Stimulated activated CD8-positive, alpha-beta memory T cell treated with anti-CD3 and anti-CD28 coated beads, Interleukin-4, amount 100 ng/mL, for 48 hours (primary cell): ENCODE measurements at places on chromosomes 2 and 18.

DNA sequence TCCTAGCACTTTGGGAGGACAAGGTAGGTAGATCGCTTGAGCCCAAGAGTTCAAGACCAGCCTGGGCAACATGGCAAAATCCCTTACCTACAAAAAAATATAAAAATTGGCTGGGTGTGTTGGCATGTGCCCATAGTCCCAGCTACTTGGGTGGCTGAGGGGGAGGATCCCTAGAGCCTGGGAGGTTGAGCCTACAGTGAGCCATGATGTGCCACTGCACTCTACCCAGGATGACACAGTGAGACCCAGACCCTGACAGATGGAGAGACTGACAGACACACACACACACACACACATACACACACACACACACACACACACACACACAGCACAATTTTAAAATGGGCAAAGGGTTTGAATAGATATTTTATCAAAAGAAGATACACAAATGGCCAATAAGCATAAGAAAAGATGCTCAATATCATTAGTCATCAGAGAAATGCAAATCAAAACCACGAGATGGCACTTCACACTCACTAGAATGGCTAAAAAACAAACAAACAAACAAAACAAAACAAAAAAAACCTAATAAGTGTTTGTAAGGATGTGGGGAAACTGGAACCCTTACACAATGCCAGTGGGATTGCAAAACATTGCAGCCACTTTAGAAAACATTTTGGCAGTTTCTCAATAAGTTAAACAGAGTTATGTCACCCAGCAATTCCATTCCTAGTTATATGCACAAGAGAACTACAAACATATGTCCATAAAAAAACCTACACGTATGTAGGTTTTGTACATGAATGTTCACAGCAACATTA, 42.3 kb downstream of the BAZ2B start:
- DNase-seq, result no peak

- DNase-seq, result no peak
Observed at GRCh38 chr2:237996021-237996593, 29.3 kb downstream of the UBE2F start.

- DNase-seq, result no peak
Observed at GRCh38 chr18:24734058-24734457, 273.6 kb downstream of the HRH4 start.

- DNase-seq, result no peak
Observed at GRCh38 chr2:29295845-29296244, 180.6 kb downstream of the CLIP4 start.

GRCh38 chr2:2041256-2041824, 289.7 kb downstream of the MYT1L start:
- no peak for DNase-seq

DNA sequence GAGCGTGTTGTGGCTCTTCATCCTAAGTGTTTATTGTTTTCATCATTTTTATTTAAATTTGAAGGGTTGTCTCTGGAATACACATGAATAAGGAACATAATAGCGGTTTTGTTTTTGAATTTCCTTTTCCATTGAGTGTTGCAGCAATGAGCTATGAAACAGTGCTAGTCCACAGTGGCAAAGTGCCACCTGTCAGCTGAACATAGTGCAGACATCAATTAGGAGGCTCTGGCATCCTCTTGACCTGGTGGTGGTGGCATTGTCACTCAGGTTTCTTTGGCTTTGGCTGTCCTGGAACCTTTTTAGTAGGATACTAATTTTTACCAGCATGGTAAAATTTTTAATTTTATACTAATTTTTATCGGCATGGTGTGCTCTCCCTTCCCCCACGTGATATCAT, 63.2 kb downstream of the UGGT1 start:
- DNase-seq, result no peak

DNA sequence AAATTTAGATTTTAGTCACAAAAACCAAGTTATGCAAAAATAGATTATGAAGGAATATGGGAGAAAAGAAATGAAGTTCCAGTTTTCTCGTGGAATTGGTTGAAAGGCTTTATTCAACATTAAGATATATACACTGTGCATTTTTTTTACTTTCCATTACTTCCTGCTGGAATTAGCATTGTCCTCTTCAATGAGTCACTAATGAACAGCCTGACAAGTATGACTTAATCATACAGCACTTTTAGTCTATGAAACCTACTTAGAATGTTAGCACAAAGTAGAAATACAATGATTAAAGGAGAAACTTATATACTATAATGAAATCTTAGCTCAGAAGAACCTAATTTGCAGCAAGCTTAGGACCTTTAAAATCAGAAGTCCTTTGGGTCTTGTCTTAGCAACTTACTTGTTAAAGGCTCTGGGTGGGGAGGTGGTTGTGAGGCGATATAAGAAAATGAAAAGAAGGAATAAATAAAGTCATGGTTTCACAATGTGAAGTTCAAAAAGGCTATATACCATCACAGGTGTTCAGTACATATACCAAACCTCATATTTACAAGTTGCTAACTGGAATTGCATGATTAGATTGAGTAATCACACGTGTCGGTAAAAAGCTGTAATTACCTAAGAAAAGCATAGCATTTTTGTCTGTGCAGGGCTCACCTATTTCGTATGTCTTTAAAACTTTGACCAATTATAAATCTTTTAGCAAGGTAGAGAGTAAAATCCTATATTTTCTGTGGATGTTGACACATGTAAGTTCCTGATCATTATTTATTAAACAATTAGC, 236.8 kb downstream of the CAMKMT start:
- no peak for DNase-seq

DNA sequence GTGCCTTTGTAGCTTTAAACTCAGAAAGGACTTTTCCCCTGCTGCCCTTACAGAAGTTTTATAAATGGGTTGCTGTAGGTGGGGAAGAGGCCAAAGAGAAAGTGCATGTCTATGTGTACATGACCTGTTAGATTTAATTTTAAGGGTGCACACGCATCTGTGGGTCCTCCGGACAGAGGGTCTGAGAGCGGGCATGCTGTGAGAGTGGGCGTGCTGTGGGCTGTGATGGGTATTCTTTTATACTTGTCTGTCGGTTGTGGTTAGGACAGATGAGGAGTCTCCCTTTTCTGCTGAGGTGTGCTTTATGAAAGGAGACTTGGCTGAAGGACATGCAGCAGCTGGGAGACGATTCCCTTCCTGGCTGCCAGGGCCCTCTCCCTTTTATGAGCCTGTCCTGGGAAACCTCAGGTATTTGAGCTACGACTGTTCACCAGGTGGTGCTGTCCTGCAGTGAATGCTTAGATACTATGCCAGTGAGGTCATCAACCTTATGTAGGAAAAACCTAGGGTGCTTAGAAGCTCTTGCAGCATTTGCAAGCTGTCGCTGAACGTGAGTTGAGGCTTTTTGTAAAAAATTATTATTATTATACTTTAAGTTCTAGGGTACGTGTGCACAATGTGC, 67.5 kb downstream of the TANC1 start:
- DNase-seq, result no peak

DNA sequence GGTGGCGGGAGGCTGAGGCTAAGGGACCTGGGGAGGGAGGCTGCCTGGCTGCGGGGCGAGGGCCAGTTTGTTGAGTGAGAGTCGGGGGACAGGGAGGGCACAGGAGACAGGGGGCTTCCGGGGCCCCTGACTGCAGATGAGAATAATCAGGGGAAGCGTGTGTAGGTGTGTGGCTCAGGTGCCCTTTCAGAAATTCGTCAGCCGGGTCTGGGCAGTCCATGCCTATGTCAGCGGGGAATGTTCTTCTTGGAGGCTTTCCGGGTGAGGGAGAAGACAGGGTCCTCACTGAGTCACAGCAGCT, 52.3 kb upstream of the OTOF start:
- DNase-seq, result no peak

- no peak for DNase-seq
Observed at GRCh38 chr18:63422864-63423304, 608 bp upstream of the VPS4B start.

GRCh38 chr2:175728032-175728431, 274.0 kb downstream of the LNPK start:
- no peak for DNase-seq

GRCh38 chr2:12352889-12353288, 363.8 kb upstream of the TRIB2 start:
- DNase-seq, result no peak

DNA sequence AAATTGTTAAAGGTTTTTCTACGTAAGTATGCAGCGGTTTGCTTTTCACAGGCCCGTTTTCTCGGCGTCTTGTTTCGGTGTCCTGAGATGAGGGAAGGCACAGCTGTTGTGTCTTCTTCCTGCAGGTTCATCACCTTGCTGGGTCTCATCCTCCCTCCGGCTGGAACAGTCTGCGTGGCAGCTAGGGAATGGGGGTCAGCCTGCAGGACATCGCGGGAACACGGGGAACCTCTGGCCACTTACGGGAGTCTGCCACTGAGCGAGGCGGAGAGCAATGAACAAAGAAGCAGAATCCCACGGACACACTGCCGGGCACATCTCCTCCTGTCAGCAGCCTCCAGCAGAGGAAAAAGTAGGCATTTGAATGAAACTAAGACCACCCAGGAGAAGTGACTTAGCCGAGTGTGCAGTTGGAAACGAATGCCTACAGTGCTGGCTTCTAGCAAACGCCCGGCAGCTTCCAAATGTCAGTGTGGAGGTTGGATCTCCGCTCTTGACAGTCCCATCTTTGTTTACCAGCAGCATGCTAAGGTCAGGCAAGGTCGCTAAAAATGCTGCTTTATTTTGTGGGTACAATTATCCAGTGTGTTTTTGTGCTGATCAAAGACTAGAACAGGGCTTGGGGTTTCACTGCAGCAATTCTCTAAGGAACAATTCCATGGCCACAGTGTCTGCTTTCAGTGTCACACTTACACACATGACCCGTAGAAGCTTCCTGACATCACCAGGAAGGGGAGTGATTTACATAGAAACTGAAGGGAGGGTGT, 109.8 kb upstream of the SEC11C start:
- no peak for DNase-seq
